ENCODE measurements at places on chromosomes 2 and 18.

DNA sequence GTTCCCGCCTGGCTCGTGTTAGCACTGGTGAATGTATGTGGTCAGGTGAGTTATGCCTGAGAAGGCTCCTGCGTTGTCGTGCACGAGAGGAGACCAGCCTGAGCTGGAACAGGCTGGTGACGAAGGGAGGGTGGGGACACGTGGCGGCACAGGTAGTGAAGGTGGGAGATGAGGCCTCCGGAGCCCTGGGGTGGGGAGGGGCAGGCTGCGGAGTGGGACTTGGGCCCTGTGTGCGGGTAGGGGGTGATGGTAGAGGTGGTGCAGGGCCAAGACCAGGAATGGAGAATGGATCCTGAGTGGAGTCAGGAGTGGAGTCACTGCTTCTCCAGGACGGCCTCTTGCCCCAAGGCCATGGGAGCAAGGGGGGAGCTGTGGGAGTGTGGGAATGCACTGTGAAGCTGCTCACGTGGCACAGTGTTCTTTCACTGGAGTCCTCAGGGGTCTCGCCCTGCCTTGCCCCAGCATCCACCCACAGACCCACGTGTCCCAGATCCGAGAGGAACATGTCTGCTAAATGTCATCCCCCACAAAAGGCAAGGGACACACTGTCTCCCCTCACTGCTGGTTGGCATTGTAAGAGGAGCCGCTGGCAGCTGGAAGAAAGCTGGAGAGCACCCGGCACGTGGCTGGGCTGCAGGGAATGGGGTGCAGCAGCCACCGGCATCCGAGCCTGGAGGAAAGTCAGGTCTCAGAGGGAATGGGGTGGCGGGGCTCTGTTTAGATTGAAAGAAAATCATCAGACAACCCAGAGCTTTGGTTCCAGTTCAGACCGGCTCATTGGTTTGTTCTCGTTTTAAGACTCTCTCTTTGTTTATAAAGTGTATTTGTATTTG lies 63.7 kb downstream of the CYP26B1 start:
- no peaks in the 10 kb centered on the region for H3K4me1 ChIP-seq
- H3K4me3 ChIP-seq, result no peak overlapping the region
- DNase-seq, result no peak

GRCh38 chr2:31390324-31390723 lies 24.2 kb downstream of the XDH start:
- H3K4me3 ChIP-seq, result no peak overlapping the region
- H3K27ac ChIP-seq, result no peak overlapping the region
- no peaks in the 10 kb centered on the region for H3K27me3 ChIP-seq
- no peaks in the 10 kb centered on the region for H3K4me1 ChIP-seq

GRCh38 chr18:57931038-57931437 lies 113.0 kb upstream of the NEDD4L start:
- H3K36me3 ChIP-seq, result no peaks in the 10 kb centered on the region
- DNase-seq, result peak; percentile 8
- no peaks in the 10 kb centered on the region for H3K27me3 ChIP-seq

- H3K4me1 ChIP-seq, result no peaks in the 10 kb centered on the region
- peak; percentile 86 for DNase-seq
- H3K27me3 ChIP-seq, result no peaks in the 10 kb centered on the region
- no peaks in the 10 kb centered on the region for H3K36me3 ChIP-seq
- H3K4me3 ChIP-seq, result no peak overlapping the region
These were observed 745.6 kb upstream of the RAB6C start for GRCh38 chr2:129233751-129234406.

DNA sequence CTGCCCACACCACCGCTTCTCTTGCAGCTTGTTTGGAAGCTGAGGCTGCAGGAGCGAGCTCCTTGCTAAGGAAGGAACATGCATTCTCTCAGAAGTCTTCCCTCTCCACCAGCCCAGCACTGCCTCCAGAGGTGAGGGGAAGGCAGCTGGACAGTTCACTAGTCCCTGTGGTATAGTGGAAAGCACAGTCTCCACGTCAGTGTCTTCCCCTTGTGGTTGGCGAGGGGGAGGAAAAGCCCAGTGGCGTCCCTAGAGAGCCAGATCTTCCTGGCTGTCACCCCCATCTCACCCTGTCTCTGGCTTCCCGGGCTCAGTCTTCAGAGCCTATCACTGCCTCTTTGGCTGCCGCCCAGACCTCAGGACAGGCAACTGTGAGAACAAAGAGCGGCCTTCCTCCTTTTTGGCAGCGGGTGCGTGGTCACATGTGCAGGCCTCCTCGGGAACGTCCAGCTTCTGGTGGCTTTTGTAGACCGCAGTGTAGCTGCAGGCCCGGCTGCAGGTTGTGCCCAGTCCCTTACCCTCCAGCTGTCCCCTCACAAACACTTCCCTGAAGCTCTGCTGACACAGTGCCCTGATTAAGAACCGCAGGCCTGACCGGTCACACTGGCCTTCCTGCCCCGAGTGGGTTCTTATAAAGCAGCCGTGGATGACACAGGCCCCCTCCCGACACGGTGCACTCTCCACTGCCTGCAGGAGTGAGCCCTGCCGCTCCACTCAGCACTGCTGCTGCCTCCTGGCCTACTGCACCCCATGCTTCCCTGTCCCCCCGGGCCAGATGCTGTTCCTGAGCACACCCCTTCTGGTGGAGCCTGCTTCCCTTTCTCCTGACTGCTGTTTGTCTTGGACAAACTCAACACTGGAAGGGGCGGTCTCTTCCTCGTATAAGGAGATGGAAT lies 90.9 kb downstream of the RNF144A start:
- no peaks in the 10 kb centered on the region for H3K27me3 ChIP-seq
- no peaks in the 10 kb centered on the region for H3K36me3 ChIP-seq
- peak overlapping the region; percentile 70 for H3K27ac ChIP-seq
- DNase-seq, result no peak
